EH (cell line): ENCODE measurements at places on chromosomes 6 and 20.

DNA sequence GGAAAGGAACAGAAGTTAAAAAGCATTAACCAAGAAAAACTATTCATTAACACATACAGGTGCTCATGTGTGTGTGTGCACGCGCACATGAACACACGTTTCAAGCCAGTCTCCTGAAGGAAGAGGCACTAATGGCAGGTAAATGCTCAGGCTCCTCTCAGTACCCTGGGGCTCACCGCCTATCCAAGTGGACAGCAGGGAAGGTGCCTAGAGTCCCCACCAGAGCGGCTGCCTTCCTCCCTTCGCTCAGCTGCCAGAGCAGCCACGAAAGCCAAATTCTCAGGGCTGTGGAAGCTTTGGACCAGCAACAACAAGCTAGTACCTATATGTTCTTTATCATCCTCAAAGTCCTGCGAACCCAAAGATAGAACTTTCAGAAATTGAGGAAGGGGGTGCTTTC lies 42.6 kb downstream of the PLCG1 start:
- no peak for DNase-seq

GRCh38 chr20:45436732-45437485 lies 21.0 kb downstream of the PIGT start:
- DNase-seq, result peak; percentile 87

DNA sequence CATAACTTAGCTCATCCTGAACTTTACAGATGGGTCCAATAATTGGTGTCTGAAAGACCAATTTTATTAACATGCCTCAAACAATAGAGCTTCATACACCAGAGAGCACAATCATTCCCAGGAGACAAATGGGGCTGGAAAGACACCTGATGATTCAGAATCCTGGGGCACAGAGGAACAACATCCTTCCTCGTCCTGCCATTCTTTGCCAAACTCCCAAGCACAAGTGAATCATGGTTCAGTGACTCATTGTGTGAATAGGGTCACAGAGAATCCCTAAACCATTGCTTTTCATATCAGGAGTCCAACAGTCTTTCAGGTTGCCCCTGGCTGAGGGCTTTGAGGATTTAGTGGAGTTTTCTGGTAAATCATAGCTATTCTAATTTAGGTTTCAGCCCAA lies 266.4 kb upstream of the BMP2 start:
- peak; percentile 35 for DNase-seq

GRCh38 chr20:43263226-43263625 lies 73.5 kb upstream of the PTPRT start:
- DNase-seq, result no peak

DNA sequence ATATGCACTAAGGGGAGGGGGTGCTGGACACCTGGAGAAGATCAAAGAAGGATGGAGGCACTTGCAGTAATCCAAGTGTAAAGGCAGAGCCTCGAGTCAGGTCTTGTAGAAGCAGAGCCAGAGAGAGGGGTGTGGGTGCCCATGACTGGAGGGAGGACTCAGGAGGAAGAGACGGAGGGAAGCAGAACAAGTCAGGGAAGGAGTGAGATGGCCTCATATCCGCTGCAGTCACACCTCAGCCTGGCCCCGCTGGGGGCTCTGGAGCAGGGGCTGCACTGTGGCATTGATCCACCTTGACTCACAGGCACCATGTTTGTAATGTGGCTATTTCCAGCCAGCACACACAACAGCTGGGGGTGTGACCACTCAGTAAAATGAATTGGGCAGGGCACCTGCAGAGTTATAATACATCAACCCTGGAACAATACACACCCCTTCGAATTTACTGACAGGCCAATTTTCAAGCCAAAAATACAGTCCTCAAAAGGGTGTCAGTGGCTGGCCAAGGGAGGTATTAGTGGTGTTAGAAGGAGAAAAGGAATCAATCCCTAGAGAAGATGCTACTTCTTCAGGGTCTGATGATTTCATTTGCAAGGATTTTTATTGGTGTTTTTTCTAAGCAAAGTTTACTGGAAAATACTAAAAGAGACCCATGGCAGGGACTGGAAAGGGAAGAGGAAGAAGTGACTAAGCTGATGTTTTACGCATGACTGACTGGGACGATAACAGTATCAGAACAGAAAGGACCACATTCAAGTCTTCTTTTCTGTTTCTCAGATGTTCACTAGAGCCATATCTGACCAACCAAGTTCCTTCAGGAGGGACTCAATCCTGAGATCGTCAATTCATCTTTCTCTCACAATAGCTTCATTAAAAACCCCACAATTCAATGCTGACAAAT lies 18.9 kb upstream of the NXT1 start:
- DNase-seq, result no peak

GRCh38 chr6:170101281-170102035 lies 189.4 kb downstream of the DLL1 start:
- DNase-seq, result no peak

DNA sequence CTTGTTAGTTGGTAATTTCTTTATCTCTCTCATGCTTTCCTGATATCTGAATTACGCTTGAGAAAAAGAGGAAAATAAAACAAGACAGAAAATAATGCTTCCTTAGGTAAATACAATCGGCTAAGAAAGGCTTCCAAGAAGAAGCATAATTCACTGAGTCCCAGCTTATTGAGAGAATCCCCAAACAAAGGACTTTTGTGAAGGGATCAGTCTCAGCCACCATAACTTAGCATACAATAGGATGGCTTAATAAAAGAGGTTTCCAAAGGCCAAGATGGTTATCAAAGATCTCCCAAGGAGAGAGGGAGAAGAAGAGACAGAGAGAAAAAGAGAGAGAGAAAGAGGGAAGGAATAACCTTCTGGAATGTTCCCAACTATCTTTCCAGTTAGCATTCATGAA lies 46.0 kb upstream of the SALL4 start:
- DNase-seq, result no peak

- DNase-seq, result peak; percentile 69
Observed at GRCh38 chr6:43644940-43645612, at the start of gene RSPH9. TSS of gene RSPH9 (plus strand) at chr6:43645036. CDS start at chr6:43645099, 63 bp downstream.

GRCh38 chr6:128172752-128173682 lies 272.2 kb upstream of the THEMIS start:
- peak; percentile 20 for DNase-seq

DNA sequence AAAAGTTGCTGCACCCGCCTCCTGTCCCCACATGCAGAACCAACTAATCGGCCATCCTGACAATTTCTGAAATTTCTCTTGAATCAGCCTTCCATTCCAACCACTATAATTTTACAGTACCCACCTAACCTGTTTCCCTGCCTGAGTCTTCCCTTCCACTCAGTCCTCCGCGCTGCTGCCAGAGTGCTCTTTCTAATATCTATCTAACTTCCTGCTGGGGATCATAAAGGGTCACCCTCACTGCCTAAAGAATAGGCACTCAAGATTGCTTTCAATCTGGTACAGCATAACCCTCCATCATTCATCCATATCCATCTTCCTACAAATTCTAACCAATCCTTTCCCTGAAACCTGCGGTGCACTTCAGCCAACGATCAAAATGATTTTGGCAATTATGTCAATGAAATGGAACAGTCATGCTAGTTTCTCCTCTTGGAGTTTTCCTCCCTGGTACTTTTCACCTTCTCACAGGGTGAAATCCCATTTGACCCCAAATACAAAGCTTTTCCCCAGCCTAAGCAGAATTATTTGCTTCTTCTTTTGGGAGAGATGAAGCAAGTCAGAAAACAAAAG lies 117.5 kb upstream of the BEND6 start:
- no peak for DNase-seq

DNA sequence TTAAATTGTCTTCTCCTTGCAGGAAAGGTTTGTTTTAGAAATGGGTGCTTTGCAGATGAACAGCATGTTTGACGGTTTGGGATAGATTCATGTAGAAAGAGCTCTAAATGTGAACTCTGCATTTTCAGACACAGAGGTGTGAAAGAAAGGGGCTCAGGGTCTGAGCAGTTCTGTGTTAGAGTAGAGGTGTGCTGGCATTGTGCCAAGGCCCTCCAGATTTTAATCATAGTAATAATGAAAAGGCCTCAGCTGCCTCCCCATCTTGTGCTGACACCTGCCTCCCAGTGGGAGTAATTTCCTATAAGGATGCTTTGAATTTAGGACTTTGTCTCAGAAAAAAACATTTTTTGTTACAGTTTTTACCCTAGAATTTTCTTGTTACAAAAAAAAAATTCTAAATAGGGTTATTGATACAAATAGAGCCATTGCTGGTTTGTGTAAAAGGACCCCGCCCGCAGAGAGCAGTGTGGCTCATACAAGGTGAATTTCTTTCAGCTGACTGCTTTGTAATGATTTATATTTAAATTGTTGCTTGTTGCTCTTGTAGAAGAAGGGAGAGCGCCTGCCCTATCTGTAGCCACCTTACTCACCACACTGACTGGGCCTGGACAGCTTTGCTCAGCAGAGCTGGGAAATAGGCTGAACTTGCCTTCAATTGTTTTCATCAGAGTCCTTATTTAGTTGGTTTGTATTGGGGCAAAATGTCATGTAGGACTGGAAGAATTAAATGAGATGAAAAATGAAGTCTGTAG lies 294.5 kb downstream of the ZFAND3 start:
- DNase-seq, result no peak

- DNase-seq, result no peak
Observed at GRCh38 chr6:81969011-81969410, 216.5 kb upstream of the TENT5A start.

- peak; percentile 47 for DNase-seq
Observed at GRCh38 chr6:113901482-113901881, 44.3 kb downstream of the MARCKS start.

GRCh38 chr6:143157131-143157530 lies 96.4 kb downstream of the AIG1 start:
- peak; percentile 85 for DNase-seq
